ENCODE measurements at places on chromosomes 16 and 17.

GRCh38 chr16:11140867-11141266 is 115.1 kb downstream of the SOCS1 start:
- no peak for DNase-seq

DNA sequence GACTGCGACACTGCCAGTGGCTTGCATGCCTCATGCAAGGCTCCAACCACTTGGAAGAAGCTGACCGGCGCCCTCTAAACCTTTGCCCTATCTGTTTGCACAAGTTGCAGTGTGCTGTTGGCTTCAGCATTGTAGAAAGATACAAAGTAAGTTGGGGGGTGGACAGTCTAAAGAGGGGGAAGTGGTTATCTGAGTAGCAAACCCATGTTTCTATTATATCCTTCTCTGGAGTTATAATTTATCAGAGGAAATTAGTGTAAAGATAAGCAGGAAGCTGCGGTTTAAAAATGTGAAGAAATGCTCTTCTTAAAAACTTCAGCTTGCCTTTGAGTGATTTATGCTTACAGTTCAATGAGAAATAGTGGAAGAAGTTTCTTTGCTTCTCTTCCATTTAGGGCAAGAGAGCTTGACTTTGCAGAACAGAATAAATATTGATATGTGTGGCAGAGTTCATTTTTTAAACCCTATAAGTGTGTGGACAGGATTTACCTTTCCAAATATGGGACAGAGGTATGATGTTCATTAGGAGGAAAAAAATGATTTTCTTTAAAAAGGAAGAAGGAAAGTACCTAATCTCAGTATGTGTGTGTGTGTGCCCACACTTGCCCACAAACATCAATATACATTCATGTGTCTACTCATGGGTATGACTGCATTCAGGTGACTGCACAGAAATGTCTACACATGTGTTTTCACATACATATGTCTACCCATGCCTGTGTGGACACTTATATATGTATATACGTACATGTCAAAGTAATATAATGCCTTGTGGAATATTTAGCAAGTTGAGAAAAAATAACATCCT is 8.1 kb downstream of the AMZ2 start:
- DNase-seq = no peak

- no peak for DNase-seq
Observed at GRCh38 chr17:39772987-39773934, 35.5 kb downstream of the GRB7 start.

DNA sequence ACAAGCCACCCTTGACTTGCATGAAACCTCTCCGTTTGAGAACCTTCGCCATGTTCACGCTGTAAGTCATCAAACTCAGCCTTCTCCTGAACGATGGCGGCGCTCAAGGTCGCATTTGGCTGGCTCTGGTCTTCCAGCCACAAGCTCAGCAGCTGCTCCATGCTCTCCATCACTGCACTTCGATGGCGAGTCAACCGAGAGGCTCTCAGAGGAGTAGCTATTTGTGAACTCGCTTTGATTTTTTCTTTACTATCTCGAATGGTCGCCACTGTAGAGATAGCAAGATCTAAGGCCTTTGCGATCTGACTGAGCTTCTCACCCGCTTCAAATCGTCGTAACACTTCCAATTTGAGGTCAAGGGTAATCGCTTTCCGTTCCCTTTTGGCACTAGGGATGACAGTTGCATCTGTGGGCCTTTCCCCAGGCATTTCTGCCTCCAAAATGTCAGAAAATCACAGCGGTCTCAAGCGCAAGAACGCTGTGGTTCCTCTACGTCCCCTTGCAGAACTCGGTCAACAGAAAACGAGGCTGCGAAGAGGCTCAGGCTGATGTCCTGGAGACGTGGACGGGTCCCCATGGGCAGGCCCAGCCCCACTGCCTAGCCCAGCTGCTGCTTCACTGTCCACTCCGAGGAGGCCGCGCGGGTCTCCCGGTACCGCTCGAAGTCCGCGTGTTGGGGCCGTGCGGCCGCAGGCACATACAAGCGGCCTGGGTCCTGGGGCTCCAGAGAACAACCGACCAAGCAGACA is 23.1 kb downstream of the DEF8 start:
- peak; percentile 23 for DNase-seq

DNA sequence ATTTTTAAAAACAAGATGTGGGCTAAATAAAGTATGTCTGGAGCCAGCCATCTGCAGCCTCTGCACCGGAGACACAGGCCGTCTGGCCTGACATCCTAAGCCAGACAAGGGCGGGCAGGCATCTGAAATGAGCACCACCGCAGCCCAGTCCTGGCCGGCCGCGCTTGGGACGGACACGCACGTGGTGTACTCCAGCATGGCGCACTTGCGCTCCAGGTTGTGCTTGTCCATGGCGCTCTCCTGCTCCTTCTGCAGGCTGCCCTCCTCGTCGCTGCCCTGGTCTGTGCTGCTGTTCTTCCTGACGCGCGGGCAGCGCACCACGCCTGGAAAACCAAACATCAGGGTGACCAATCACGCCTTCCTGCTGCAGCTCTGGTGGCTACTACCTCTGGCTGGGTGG is 60.3 kb downstream of the GTF3C1 start:
- DNase-seq = no peak

GRCh38 chr16:27080895-27081294 is 14.2 kb downstream of the C16orf82 start:
- DNase-seq = no peak

DNA sequence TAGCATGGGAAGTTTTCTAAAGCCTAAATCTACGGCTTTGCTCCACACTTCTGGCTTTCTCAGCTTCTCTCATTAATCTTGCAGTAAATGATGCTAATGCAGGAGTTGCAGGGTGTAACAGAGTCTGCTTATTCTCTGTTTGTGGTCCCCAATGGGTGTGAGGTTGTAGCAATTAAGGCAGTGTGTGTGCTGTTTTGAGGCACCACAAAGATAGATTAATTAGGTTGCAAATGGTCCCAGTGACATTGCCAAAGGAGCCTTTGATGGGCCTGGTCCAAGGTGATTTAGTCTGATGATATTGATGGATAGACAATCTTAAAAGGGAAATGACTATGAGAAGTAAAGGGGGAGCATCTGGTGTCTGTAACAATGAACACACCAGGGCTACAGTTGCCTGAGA is 1313.7 kb upstream of the CDH8 start:
- DNase-seq = no peak

DNA sequence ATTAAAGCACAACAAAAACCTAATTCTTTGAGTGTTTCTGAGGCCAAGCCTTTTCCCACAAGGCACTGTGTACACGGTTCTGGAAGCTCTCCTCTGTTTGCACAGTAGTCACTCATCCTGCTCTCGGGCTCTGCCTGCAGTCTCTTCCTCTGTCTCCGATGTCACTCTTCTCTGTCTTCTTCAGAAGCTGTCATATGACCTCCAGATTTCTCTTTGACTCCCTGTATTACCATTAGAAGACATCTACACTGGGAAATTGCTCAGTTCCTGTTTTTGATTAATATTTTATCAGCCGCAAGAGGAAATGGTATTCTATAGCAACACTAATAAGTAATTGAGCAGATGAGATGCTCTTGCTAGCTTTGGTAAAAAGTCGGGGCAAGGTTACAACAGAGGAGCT is 422.9 kb downstream of the WWOX start:
- DNase-seq = no peak

GRCh38 chr17:79326814-79327213 is 252.2 kb downstream of the ENGASE start:
- no peak for DNase-seq

GRCh38 chr17:3167574-3167973 is 29.7 kb upstream of the OR1A2 start:
- no peak for DNase-seq

DNA sequence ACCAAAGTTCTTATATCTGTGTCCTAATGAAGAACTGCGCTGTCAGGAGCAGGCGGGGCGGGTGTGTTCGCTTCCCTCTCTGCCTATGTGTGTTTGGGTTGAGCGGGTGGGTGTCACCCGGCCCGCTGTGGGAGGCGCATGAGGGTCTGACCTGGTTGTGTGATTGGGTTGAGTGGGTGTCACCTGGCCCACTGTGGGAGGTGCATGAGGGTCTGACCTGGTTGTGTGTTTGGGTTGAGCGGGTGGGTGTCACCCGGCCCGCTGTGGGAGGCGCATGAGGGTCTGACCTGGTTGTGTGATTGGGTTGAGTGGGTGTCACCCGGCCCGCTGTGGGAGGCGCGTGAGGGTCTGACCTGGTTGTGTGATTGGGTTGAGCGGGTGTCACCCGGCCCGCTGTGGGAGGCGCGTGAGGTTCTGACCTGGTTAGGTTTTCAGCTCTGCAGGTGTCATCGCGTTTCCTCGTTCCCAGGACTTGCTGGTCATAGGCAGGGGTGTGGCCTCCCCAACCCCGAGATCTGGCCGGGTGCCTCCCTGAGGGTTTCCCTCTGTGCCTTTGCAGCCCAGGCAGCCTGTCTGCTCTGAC is 69.6 kb upstream of the ZNF750 start:
- no peak for DNase-seq

DNA sequence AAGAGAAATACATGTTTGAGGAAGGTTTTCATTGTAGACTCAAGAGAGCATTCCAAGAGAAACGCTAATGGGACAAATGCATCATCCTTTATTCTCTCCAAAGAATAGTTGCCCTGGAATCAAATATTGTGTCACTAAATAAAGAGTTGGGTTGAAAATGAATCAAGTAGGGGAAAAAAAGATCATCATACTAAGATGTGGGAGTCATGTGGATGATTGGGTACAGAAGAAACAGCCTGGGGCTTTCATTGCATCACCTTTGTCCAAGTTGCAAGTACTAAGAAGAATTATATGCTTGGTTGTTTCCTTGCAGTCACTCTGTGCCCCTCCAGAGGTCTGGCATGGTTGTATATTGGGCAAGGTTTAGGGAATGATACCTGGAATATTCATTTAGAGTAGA is 658.9 kb downstream of the TOX3 start:
- DNase-seq = no peak

- DNase-seq = no peak
Observed at GRCh38 chr17:80960037-80960796, 31.4 kb upstream of the CHMP6 start.

GRCh38 chr17:51734462-51734861 is 424.1 kb downstream of the CA10 start:
- no peak for DNase-seq

DNA sequence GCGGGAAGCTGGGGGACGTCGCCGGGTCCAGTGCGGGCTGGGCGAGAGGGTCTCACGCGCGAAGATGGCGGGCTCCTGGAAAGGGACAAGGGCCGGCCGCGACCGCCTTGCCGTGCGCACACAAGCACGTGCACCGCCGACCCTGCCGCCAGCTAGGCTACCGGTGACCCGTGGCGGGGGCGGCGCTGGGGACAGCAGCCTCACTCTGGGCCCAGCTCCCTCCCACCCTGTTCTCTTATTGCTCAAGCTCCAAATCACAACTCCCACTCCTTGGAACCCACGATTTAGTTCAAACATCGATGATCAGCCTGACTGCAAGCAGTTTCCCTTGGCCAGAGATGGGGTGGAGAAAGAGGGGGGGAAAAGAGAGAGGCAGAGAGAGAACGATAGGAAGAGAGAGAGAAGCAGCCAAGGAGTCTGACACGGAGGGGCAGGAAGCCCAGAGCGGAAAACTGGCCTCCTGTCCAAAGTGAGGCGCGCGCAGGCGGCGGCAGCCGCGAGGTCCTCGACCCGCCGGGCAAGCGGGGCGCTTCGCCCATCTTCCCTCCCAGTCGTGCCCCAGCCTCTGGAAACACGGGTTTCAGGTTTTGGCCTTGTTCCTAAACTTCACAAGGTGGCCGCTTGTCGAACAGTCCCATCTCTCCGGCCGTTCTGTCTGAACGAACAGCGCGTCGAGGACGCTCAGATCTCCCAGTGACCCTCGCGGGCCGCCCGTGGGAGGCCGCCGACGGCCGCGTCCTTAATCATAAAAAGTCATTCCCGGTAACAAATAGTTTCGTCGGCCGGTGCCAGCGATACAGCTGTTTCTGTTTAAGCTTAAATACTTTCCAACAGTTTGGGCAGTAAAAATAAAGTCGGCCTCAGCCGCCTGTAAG is 1.7 kb upstream of the CBX8 start:
- DNase-seq = no peak

DNA sequence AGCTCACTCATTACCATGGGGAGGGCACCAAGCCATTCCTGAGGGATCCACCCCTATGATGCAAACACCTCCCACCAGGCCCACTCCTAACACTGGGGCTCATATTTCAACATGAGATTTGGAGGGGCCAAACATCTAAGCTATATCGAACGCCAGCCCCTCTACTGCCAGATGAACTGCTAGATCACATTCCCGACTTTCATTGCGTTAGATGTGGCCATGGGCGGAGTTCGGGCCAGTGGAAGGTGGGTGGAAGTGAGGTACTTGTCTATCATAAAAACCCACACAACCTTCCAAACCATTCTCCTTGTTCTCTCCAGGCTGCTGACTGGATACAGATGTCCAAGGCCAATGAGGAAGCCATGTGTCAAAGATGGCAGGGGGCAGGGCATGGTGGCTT is 27.0 kb upstream of the ANKRD40CL start:
- no peak for DNase-seq

- no peak for DNase-seq
Observed at GRCh38 chr16:49405530-49405929, 31.9 kb downstream of the C16orf78 start.

DNA sequence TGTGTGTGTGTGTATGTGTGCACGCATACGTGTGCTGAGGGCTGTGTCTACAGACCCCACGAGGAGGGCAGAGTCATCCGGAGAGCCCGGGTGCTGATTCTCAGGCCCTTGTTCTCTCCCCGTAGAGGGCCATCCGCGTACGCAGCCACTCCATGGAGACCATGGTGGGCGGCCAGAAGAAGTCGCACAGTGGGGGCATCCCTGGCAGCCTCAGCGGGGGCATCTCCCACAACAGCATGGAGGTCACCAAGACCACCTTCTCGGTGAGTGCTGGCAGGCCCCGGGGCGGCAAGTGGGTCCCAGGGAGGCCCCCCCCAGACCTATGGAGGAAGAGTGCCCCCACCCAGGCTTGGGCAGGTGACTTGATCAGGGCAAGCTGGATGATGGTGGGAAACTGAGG is 45.5 kb downstream of the OR1D5 start:
- no peak for DNase-seq

GRCh38 chr16:2825049-2825742 is 4.9 kb upstream of the ZG16B start:
- no peak for DNase-seq

- no peak for DNase-seq
Observed at GRCh38 chr17:73101031-73101430, 8.5 kb upstream of the SLC39A11 start.

DNA sequence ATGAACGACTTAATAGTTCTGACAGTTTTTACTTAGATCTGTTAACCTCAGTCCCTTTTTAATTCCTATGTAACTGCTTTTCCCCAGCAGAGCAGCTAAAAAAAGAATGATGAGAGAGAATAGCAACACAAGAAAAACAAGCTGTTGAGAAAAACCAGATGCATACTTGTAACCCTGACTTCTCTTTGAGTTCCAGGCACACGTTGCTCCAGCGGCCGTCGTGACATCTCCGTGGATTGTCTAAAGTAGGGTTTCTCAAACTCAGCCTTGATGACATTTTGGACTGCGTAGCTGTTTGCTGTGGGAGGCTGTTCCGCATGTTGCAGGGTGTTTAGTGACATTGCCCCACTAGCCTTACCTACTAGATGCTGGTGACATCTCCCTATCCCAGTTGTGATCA is 324.0 kb downstream of the SNX29 start:
- DNase-seq = no peak

Measured in T-helper 17 cell (primary cell).